ENCODE measurements at places on chromosomes 3 and 15.

GRCh38 chr3:72082186-72082715 is 297.3 kb upstream of the PROK2 start:
- H3K27me3 ChIP-seq, result no peaks in the 10 kb centered on the region
- no peaks in the 10 kb centered on the region for H3K4me1 ChIP-seq
- H3K36me3 ChIP-seq, result no peaks in the 10 kb centered on the region
- no peak overlapping the region for H3K27ac ChIP-seq
- no peak overlapping the region for H3K4me3 ChIP-seq
- no peak for DNase-seq

- no peaks in the 10 kb centered on the region for H3K4me1 ChIP-seq
- no peak for DNase-seq
- no peaks in the 10 kb centered on the region for H3K27me3 ChIP-seq
- H3K36me3 ChIP-seq, result no peaks in the 10 kb centered on the region
- no peak overlapping the region for H3K4me3 ChIP-seq
Observed at GRCh38 chr3:7929319-7929889, 572.2 kb upstream of the LMCD1 start.

DNA sequence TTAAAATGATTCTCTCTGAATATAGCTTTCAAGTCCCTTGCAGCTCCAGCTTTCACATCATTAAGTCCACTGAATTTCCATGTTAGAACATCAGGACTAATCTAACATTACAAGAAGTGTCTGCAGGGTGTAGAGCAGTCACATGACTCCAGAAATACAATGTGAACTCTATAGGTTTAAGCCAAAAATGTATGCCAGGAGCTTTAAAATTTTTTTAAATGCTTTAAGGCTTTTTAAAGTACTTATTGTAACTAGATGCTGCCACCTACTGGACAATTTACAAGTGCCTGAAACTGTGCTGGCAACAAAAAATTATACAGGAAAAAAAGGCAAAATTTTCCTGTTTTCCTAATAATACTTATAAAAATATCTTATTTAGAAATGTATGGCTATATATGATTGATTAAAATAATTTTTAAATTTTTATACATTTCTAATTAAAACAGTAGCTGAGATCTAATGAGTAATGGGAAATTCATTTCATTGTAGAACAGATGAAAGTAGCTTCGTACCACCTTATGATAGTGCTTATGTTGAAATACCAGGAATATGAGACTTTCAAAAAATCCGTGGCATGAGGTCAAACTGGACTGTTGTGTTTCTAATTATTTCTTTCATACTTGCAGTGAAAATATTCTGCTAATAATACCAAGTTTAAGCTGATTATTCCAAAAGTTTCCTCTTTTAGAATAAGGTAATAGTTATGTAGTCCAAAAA is 25.7 kb downstream of the FSIP1 start:
- no peak overlapping the region for H3K4me3 ChIP-seq
- H3K27me3 ChIP-seq, result no peaks in the 10 kb centered on the region
- no peak overlapping the region for H3K27ac ChIP-seq
- no peaks in the 10 kb centered on the region for H3K4me1 ChIP-seq
- no peaks in the 10 kb centered on the region for H3K36me3 ChIP-seq

- 0 out of 2 replicates have a peak overlapping the region, but pooled peaks have one; percentile 7 for H3K27ac ChIP-seq
- no peaks in the 10 kb centered on the region for H3K36me3 ChIP-seq
- DNase-seq, result no peak
- no peaks in the 10 kb centered on the region for H3K27me3 ChIP-seq
Observed at GRCh38 chr3:100024520-100025303, 89.6 kb downstream of the FILIP1L start.

- DNase-seq, result no peak
- H3K27me3 ChIP-seq, result no peaks in the 10 kb centered on the region
- no peak overlapping the region for H3K4me3 ChIP-seq
Observed at GRCh38 chr15:79067072-79067833, 23.3 kb downstream of the RASGRF1 start.

Data from Panc1 (cell line).